ENCODE measurements at places on chromosomes 4 and X.

DNA sequence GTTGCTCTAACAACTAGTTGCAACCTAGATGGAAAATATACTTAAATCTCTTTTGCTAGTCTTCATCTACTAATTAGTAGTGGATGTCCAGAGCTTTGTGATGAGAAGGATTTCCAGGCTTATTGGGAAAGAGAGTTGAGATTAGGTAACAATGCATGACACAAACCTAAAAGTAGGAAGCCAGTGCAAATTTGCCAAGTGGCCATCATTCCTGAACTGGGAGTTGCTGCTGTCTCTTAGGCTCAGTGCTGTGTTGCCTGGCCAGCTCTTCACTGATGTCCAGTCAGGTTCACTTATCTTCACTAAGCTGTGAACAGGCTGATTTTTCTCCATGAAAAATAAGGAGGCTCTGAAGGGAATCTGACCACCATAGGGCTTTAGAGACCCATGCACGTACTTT is 105.6 kb upstream of the AMOT start:
- DNase-seq = no peak

- peak; percentile 25 for DNase-seq
Measured at GRCh38 chr4:144356941-144357381, 216.4 kb upstream of the GYPA start.

DNA sequence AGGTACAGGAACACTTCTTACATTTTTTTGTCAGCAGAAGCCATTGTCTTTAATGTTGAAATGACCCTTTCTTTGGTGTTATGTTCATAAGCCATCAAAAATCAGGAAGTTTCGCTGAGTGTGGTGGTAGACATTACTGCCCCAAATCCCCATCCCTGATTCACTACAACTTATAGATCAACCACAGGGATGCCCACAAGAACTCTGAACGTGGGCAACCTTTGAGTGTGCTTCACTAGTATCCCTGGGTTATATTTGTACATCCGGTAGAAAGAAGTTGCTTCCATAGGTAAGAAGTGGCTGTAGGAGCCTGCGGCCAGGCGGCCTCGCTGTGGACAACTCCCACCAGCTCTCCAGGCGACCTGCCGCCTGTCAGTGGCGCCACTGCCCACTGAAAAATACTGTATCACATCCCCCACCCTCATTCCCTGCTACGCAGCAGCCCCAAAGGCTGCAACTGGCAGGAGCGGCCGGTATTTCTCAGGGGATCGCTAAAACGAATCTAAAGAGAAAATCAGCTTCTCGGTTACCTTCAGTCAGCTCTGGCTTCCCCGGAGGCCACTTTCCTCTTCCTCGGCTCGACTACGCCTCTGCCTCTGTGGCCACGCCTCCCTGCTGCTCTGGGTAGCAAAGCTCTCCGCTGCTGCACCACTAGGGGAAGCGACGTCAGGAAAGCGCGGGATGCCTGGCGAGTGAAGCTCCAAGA is 13.9 kb upstream of the ETDC start:
- peak; percentile 34 for DNase-seq

DNA sequence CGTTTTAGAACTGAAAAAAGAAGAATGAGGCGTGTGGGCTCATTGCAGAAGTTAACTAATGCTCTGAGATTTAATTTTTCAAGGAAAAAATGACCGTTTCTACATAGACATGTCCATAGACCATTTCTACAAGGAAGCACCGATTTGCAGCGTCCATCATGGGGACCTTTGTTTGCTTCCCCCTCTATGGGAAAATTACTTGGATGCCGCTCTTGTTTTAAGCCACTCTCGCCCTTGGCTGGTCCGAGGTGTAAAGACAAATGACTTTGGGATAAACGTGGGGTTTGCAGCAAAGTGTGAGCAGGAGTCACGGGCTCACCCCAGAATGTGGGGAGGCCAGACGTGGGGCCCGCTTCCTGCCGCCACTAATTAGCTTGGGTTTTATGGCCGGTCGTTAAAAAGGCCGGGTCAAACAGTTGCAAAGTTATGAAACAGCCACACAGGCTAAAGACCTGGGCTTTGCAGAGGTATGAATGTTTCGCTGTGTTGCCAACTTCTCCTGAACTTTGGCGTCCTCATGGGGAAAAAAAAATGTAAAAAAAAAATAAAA is 235.9 kb downstream of the SHOX start:
- no peak for DNase-seq

- DNase-seq = peak; percentile 51
Measured at GRCh38 chr4:169225812-169226211, 44.9 kb downstream of the SH3RF1 start.

DNA sequence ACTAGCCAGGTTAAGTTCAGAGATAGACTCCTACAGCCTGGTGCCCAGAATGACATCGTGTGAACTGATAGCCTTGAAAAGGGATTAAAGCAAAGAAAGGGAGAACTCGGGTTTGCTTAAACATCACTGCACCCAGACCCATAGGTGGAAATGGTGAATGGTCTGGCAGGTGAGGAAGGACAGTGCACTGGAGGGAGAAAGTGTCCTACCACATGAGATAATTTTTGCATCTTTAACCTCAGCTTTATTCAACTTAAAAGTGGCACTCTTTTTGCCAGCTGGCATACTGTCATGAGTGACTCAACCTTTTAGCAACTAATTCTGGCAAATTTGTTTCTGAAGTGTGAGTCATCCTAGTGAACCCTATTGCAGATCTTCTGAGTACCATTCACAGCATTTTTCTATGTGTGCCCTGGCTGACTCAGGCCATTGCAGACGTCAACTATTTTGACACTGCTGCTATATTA is 53.0 kb upstream of the DAPP1 start:
- peak; percentile 87 for DNase-seq

GRCh38 chr4:60081839-60082238 is 1118.3 kb upstream of the ADGRL3 start:
- DNase-seq = no peak

DNA sequence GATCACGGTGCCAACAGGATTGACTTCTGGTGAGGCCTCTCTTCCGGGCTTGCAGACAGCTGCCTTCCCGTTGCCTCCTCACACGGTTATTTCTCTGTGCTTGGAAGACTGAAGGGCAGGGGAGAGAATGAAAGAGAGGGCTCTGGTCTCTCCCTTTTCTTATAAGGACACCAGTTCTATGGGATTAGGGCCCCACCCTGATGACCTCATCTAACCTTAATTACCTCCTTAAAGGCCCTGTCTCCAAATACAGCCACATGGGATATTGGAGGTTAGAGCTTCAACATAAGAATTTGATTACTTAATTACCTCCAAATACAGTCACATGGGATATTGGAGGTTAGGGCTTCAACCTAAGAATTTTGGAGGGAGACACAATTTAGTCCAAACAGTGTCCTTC is 46.5 kb downstream of the EVC start:
- no peak for DNase-seq

DNA sequence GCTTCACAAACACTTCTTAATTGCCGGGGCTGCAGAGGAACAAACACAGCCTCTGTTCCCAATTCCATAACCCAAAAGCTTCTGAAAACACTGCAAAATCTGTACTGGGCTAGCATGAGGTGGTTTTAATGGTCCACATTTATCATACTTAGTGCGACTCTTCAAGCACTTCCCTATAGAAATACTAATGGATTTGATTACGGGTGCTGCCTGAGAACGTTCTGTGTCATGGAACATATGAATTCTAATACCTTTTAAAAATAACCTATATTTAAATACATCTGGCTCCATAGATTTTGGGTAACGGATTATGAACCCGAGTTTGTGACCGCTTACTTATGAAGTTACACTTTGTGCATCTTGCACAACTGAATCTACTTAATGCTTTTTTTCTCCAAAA is 35.4 kb upstream of the STS start:
- DNase-seq = no peak

DNA sequence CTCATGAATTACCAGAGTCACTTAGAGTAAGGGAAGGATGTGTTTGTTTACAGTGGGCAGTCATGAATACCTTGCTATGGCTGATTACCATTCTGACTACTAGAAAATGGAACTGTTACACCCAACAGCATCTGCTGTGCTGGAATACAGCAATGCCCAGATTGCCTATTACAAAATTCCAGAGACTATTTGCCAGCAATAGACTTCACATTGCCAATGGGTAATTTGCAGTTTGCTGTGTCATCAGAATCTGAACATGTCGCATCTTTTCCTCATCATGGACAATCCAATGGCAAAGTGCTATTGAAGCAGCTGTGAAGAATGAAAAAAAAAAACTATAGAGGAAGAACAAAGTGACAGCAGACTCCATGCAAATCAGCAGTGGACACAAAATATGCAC is 356.6 kb downstream of the CXXC4 start:
- no peak for DNase-seq

- no peak for DNase-seq
Measured at GRCh38 chr4:145580906-145581305, 38.3 kb upstream of the MMAA start.

DNA sequence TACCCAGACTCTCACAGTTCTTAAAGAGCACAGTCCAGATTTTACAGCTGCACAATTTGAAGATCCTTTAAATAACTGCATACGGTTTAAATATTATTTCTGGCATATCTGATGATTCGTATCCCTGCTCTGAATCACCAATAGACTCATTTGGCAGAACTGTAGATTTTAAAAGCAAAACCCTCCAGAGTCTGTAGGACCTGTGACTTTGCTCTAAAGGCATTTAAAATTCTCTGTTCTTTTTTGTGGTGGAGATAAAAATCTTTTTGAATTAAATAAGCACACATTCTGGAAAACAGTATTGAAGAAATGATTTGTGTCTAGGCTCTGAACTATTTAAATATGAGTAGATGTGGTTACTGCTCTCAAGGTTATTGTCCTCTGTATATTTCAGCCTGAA is 246.2 kb upstream of the PITX2 start:
- DNase-seq = no peak

GRCh38 chrX:47523297-47523696 is 37.7 kb upstream of the ARAF start:
- peak; percentile 74 for DNase-seq

DNA sequence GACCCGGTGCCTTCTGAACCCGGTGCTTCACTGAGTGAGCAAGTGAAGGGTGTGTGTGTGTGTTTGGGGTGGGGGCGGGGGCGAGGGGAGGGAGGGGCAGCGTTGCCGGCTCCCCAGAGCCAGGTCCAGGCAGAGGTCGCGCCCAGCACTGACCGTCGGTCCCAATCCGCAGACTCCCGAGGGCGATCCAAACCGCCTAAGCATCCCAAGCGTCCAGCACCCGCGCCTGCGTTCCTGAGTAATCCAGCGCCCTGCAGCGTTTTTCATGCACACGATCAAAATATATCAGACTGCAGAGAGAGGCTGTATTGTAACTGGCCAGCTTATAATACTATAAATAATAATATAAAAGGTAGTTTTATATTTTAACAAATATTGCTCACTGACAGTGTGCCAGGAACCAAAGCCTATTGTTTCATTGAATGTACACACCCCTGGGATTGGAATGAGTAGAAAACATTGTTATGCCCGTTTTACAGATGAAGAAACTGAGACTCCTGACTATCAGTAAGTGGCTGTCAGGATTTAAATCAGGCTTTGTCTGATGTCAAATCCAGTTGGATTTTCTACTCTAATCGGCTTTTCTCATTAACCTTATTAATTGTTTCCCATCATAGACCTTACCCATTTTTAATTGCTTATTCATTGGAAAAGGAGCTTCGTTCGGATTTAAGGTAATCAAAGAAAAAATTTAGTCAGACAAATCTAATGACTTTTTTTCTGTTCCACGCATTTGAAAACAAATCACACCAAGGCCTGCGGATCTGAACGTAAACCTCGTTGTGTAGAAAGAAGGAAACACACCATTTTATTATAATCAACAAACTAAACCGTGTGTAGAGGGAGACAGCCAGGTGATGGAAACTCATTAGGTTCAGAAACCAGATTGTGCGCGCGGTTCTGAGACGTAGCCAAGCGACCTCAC is 4.0 kb upstream of the NKX3-2 start:
- no peak for DNase-seq

GRCh38 chr4:4851906-4852305 is 7.6 kb upstream of the MSX1 start:
- DNase-seq = no peak

- DNase-seq = no peak
Measured at GRCh38 chr4:148077581-148077980, 345.7 kb downstream of the ARHGAP10 start.

DNA sequence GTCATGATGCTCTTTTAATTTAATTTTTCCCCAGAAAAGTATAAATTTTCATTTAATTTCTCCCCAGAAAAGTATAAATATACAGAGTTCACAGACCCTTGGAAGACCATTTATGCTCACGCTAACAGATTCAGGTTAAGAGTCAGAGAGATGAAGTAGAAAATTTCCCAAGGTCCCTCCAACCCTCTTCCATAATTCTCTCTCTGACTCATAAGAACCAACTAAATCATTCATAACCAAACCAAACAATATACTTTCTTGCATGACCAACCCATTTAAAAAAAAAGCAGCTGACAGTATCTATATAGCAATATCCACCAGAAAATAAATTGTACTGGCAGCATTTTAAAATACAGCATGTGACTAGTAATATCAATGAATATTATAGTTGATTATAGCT is 3.9 kb downstream of the KLHL8 start:
- no peak for DNase-seq

GRCh38 chr4:150038335-150039076 is 39.7 kb upstream of the DCLK2 start:
- DNase-seq = no peak

GRCh38 chr4:129355516-129355915 is 259.6 kb downstream of the C4orf33 start:
- peak; percentile 20 for DNase-seq
